ENCODE measurements at places on chromosomes 12 and 14.
A peak's percentile ranks its signal among the peaks of the same experiment; 100 is the strongest.

DNA sequence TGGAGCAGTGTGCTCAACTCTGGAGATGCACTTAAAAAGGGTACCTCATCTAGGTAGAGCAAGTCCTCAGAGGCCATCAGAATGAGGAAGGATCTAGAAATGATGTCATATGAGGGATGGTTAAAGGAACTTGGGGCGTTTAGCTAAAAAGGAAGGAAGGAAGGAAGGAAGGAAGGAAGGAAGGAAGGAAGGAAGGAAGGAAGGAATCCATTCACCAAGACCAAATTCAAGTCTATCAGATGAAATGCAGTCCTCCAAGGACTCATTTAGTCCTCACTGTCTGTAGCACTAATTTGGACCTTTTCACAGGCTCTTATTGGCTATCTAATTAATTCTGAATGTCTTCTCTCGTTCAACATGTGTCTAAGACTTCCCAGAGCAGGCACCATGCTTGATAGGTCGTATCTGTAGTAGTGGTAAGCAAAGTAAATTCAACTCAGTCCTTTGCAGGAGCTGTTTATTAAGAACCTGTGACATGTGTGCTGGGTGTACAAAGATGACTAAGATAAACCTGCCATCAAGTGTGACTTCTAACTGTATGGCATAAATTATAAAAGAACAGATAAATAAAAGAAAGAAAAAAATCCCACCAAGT lies 63.5 kb downstream of the LLPH start:
- DNase-seq, result no peak

- no peak for DNase-seq
These were observed 14.9 kb downstream of the LTA4H start for GRCh38 chr12:96020314-96021003.

DNA sequence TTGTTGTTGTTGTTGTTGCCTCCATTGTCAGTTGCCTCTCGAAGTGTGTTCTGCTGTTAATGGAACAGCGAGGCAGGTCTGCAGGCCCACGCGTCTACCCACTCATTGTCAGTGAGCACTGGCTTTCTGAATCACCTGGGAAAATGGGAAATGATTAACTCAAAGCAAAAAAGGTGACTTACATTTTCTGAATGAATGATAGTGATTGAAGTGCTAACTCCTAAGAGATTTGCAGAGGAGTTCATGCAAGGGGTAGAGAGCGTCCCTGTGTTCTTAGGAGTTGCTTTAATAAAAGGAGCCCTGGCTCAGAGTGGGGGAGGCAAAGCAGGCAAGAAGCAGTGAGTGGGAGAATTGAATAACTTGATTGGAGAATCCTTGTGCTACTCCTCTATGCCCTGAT lies 177.6 kb downstream of the CAND1 start:
- no peak for DNase-seq

- DNase-seq, result no peak
These were observed 170.7 kb upstream of the GZMB start for GRCh38 chr14:24804552-24805212.

GRCh38 chr12:31651893-31652521 lies 7.5 kb upstream of the ETFBKMT start:
- DNase-seq, result no peak

DNA sequence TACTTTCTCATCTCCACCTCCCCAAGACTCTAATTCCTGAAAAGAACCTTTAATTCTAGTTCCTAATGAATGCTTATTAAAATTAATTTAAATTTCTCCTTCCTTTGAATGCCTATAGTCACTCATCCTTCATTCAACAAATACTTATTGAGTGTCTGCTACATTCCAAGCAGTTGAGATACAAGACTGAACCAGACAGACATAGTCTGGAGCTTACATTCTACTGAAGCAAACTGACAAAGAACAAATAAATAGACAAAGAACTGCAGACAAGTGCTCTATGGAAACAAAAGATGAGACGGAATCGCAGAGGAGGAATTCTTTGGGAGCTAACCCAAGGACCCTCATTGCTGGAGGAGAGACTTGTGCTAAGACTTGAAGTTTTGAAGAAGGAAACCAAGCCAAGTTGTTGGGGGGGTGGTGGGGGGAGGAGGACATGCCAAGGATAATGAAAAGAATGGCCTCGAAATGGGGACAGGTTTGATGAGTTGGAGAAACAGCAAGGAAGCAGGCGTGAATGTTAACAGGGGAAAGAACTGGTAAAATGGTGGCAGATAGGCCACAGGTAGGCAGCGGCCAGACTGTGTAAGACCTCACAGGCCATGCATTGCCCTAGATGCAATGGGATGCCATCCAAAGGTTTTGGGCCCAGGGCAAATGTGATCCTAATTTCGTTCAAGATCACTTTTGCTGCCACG lies 9.7 kb upstream of the TDG start:
- DNase-seq, result no peak

GRCh38 chr12:71731439-71732356 lies 23.0 kb upstream of the RAB21 start:
- DNase-seq, result no peak

GRCh38 chr12:124967016-124967739 lies 21.8 kb downstream of the DHX37 start:
- DNase-seq, result no peak

DNA sequence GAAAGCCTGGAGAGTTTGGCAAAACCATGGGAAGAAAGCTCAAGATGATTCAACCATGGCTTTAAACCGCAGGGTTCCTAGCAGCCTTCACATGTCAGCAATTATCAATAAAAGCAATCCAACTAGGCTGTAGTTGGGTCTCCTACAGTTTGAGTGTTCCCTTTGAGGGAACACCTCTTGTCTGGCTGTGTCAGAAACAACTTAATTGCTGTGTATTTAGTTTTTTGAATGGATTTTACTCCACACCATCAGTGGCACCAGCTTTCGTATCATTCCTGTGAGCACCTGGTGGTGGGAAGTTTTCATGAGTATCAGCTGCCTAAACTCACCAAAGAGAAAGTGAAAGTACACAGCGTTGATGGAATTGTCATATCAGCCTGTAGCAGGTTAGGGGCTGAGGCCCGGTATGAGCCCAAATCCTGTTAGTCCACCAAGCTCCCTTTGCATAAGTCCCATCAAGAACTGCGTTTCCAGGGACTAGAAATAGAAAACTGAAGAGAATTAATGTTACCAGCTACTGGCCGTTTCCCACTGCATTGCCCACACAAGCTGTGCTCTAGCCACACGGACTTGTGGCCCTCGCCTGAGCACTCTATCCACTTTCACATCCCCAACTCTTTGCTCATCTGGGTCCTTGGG lies 10.9 kb upstream of the IL26 start:
- no peak for DNase-seq

- peak; percentile 15 for DNase-seq
These were observed 413 bp upstream of the ALX1 start for GRCh38 chr12:85279449-85280164.

GRCh38 chr14:40981247-40981646 lies 625.4 kb upstream of the LRFN5 start:
- no peak for DNase-seq

DNA sequence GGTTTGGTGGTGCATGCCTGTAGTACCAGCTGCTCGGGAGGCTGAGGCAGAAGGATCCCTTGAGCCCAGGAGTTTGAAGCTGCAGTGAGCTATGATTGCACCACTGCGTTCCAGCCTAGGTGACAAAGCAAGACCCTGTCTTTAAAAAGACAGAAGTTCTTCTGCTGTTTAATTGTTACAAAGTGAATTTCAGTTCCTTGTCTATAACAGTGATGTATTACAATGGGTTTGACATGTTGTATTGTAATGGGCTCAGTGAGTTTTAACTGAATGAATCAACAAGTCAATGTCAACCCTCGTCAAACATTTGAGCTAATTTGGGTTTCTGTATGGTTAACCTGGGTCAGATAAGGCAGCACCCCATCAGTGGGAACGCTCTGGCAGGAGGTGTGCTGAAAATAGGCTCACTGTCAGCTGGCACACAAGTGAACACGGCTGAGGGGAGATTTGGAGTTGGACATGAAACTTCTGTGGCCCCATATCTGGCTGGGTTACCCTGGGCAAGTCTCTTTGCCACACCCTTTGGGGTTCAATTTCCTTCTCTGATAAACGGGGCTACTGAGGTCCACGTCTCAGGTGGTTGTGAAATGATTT lies 14.0 kb upstream of the TRPV4 start:
- no peak for DNase-seq

DNA sequence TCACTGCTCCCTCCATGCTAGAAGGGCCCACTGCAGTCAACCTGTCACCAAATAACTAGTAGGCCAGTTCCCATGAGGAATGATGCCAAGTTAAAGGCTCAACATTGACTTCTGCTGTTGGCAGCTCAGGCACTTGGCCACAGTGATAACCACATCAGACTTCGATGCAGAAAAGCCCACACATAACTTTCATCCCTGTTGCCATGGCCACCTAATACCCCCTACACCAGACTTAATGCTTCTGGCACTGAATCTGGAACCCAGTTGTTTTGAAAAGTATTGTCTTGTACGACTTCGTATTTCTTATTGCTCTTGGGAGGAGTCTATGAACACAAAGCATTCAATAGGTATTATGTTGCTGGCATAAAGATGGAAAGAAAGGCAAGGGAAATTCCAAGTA lies 44.3 kb upstream of the HELB start:
- no peak for DNase-seq

DNA sequence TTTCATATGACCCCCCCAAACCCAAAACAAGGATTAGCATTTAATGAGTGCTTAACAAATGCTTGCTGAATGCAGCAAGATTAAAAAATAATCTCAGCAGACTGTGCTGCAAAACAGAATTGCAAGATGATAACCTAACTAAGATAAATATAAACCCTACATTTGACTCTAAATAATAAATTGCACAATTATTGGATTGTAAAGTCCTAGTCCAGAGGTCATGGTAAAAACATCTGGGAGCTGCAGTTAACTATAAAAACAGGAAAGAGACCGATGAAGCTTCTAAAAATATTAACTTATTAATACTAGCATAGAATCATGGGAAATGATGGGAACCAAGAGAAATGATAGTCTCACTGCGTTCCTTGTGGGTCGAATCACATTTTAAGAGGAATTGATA lies 37.2 kb downstream of the TSHR start:
- DNase-seq, result no peak

GRCh38 chr14:71365361-71365760 lies 458.1 kb downstream of the PCNX1 start:
- no peak for DNase-seq

DNA sequence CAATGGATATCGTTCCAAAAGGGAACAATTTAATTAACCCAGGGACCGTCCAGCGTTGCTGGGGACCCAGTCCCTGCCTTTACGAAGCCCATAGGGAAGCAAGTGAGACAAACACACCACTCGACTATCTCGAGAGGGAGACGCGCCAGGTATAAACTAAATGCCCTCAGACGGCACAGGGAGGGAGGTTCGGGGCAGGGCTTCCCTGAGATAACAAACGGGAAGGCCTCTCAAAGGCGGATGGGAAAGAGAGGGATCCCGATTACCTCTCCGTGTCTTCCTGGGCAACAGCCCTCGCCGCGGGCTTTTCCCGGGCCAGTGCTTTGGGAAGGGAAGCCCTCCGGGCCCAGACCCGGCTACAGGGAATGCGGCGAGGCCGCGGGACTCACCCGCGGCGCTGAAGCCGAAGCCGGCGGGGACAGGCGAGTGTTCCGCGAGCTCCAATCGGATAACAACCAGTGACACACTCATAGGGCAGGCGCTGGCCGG lies 390 bp downstream of the BRAP start:
- no peak for DNase-seq

- DNase-seq, result no peak
These were observed 3.0 kb downstream of the REM2 start for GRCh38 chr14:22885975-22886374.

GRCh38 chr12:94282675-94283074 lies 134.3 kb downstream of the PLXNC1 start:
- no peak for DNase-seq

DNA sequence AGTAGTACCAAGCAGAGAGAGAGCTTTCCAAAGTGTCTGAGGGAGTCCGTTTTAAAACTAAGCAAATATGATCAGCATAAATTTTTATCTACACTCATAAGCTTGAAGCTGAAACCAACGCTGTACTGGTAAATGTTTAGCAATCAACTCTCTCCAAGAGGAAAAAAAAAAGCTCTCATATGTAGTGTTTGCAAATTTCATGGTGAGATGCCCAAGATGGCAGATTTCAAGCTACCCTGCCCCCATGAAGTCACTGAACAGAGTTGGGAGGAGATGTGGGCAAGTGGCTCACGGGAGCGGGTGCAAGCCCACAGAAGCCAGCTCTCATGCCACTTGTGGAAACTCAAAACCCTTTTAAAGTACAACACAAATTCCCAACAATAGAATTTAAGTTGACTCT lies 475.8 kb downstream of the BCAT1 start:
- DNase-seq, result no peak

DNA sequence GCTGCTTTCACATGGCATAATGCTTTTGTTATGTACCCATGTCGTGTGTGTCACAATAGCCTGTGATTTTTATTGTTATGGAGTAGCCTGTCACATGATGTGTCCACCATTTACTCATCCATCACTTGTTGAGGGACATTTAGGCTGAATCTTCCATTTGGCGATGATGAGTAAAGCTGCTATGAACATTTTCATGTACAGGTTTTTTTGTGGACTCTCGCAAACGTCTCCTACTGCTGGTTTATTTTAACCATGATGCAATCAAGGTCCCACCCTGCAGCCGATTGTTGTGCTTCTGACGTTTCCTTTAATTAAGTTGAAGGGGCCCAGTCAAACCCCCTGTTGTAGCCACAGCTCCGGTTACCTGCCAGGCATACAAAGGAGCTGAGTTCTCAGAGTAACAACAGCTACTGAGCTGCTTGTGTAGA lies 63.2 kb downstream of the ZNF664 start:
- DNase-seq, result no peak

DNA sequence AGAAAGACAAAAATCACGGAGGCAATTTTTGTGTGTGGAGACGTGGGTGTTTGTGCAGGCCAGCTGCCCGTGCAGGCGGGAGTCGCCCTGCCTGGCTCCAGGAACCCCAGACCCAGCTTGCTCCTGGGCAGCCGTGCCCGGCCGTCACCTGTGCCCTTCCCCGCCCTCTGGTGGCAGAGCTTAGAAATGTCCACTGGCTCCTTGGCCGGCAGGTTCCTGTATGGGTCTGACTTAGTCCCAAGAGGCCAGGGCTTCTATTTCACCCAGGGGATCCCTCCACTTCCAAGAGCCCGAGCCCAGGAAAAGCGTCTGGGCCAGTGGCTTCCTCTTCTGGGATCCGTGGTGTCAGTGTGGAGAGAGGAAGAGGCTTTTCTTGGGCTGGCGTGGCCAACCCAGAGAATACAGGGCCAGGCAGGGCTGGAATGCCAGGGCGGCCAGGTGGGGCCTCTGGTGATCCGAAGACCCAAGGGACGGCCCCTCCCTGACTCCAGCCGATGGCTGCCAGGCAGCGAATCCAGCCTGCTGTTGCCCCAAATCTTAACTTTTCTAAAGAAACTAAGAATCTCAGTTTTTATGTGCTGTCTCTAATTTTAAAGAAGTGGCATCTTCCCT lies 120.9 kb downstream of the TMEM132C start:
- DNase-seq, result peak; percentile 68
